ENCODE measurements at places on chromosomes 12 and 14. TPM values are rescaled to one million over a fixed set of nuclear protein-coding genes. Genes with fewer than 3 reads are reported as not detected.

The SOS2 gene
- polyA plus RNA-seq = 37.0 TPM

The NINJ2 gene
- polyA plus RNA-seq = 3.5 TPM

The SIX6 gene
- not detected for polyA plus RNA-seq

The FSCB gene
- polyA plus RNA-seq = not detected

DNA sequence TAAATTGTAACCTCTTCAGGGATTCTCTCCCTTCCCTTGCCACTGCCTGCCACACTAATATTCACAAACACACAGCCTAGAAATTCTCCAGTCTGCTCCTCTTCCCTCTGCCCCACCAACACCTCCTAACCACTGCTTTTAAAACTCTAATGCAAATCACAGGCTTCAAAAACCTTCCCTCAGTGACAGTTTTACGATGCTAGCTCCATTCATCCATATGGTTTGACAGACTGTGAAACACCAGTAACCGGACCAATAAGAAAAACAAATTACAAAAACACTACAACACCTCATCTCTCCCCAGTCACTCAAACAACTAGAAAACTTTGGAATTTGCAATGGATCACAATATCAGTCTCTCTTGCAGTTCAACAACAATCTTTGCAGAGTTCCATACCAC is 5.7 kb downstream of the DPF3 start:
- no peak for DNase-seq

DNA sequence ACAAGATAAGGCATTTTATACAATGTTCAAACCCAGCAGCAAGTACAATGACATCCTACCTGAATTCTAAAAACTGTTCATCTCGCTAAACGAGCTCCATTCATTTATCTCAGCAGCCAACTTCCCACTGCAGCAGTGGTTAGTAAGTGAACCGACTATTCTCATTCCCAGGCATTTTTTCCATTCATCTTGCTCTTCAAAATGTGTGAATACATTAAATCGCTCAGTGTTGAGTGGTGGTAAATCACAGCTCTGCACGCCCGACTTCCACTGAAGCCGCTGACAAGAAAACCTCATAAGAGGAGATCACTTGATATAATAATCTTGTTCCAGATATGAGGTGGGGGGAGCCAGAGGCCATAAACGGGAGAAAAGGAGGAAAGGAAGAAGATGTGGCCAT is 746.2 kb upstream of the USP15 start:
- no peak for DNase-seq

GRCh38 chr14:40847480-40847879 is 759.2 kb upstream of the LRFN5 start:
- peak; percentile 22 for DNase-seq

- DNase-seq = no peak
These were observed 74.0 kb downstream of the TTC7B start for GRCh38 chr14:90742252-90742651.

DNA sequence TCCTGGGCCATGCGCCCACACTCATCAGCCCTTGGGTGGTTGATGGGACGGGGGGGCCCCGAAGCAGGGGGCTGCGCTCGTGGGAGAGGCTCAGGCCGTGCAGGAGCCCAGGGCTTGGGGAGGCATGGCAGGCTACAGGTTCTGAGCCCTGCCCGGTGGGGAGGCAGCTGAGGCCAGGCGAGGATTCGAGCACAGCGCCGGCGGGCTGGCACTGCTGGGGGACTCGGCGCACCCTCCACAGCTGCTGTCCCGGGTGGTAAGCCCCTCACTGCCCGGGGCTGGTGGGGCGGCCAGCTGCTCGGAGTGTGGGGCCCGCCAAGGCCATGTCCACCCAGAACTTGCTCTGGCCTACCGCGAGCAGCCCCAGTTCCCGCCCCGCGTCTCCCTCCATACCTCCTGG is 295.8 kb upstream of the SEL1L start:
- DNase-seq = no peak

GRCh38 chr14:92924247-92924646 is 1.3 kb downstream of the CHGA start:
- no peak for DNase-seq

DNA sequence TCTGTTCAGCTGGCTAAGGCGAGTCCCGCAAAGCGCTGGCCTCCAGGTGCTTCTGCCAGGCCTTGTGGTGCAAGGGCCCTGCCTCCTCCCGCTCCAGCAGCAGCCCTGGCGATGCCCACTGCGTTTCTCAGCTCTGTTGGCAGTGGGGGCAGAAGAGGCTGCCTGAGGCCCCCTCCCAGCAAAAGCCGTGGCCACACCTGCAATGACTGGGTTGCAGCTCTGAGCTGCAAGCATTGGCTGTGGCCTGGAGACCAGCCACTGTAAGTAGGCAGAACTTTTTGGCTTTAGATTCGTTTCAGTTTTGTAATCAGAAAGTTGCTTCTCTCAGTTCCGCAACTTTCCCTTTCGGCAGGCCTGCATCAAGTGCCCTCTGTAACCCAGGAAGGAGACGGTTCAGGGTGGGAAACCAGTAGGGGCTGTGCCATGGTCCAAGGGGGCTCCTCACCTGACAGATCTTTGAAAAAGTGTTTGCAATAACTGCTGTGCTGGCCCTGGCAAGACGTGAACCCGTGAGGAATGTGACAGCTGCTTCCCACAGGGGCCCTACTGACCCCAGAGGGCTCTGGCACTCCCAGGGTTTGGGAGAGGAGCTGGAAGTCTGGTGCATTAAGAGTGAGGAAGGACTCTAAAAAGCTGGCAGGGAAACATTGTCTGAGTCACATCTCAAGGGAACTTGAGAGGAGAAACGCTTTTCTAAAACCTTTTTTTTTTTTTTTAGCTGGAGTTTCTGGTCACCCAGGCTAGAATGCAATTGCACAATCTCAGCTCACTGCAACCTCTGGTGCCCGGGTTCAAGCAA is 54.5 kb upstream of the MAX start:
- peak; percentile 44 for DNase-seq
